CMK (cell line): ENCODE measurements at places on chromosomes 2 and 18.

DNA sequence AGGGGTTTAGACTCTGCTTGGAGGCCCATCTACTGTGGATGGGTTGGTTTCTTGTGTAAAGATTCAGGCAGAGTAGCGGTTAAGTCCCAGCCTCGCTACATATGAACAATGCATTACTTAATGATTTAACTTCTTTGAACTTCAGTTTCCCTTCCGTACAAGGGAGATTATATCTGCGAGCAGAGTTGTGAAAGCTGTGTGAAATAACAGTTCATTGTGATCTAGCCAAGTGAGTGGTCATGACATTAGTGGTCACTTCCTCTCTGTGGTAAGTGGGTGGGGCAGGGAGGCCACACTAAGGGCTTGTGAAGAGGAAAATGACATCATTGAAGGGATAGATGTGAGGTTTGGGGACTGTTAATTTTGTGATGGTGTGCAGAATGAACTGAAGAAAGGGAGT lies 14.1 kb upstream of the MEX3C start:
- DNase-seq = no peak

DNA sequence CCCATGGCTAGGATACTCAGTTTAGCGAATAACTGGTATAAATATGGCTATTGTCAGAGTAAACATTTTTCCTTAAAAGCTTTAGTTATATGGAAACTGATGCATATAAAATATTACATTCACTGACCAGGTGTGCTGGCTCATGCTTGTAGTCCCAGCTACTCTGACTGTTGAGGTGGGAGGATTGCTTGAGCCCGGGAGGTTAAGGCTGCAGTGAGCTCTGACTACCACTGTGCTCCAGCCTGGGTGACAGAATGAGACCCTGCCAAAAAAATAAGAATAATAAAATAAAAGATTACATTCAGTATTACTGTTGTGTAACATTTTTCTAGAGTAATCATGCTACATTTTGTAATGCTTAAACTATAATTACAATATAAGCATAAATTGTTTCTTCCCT lies 350.4 kb upstream of the FSIP2 start:
- DNase-seq = no peak

- DNase-seq = no peak
Observed at GRCh38 chr18:74476140-74476539, 19.0 kb upstream of the DIPK1C start.

GRCh38 chr18:36564841-36565240 lies 264.0 kb downstream of the TPGS2 start:
- no peak for DNase-seq

GRCh38 chr2:227222292-227222691 lies 57.9 kb downstream of the COL4A3 start:
- no peak for DNase-seq

GRCh38 chr2:54052825-54053718 lies 62.3 kb upstream of the ACYP2 start:
- DNase-seq = no peak

DNA sequence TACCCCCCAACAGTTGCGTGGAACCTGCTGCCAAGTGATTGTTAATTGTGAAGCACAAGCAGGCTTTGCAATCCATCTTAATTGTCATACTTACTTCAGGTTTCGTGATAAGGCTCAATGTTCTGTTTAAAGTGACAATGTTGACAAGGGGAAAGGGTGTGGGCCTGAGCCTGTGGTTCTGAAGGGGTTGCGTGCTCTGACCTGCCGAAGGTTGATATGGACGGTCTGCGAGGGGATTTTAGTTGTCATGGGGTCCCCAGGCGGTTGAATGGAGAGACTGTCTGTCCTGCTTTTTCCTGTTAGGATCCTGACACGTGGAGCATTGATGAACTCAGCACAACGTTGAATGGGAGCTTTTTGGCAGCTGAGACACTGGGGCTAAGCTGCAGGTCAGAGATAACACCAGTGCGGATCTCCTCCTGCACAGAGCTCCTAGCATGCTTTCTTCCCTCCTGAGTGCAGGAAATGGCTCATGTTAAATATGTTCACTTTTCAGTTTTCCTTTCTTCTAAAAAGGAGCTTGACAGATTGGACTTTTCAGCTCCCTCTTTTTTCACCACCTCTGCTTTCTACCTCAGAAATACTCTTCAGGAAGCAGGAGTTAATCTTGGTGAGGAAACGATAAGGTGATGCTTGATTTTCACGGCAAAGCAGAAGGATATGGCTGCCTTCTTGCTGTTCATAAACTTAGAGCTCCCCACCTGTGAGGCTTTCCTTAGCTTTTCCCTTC lies 62.9 kb upstream of the ZEB2 start:
- peak; percentile 88 for DNase-seq

DNA sequence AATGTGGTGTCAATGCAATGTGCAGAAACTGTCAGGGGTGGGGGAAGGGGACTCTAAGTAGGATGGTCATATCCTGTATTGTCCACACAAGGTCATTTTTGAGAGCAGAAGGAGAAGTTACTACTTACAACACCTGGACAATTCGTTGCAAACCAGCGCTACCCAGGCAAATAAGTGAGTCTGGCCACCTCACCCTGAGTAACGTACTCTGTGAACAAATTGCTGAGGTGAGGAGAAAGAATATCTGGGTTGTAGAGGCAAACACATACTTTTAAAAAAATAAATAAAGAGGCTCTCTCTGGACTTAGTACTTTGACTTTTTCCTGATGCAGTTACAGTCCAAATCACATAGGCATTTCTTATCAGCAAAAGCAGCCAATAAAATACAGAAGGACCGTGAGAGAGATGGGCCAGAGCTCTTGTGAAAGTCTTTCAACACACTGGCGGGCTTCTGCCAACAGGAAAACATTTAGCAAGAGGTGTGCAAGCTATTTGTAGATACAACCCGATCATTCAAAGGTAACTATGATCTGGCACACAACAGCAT lies 268.2 kb upstream of the ID2 start:
- DNase-seq = no peak

DNA sequence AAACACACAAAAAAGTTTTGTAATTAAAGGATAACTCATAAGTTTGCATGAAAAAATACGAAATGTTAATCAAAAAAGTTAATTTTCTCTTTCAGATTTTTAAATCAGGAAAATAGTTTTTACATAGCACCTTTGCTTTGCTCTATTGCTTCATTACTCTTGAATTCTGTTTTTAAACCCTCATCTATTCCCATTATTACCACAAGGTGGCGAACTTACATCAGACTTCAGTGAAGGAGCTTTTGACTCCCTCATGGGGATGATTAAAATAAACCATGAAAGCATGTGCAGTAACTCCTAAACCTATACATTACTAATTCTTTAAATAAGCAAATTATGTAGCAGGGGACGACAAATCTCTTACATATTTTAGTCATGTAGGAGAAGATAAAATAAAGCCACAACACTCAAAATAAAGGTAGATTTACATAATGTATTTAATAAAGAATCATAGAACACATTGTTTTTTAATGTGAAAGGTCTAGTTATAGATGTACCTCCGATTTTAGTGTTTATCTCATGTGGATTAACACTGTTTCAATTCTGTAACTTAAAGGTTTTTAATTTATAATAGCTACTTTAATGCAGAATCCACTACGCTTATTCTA lies 105.2 kb downstream of the NETO1 start:
- DNase-seq = peak; percentile 7

DNA sequence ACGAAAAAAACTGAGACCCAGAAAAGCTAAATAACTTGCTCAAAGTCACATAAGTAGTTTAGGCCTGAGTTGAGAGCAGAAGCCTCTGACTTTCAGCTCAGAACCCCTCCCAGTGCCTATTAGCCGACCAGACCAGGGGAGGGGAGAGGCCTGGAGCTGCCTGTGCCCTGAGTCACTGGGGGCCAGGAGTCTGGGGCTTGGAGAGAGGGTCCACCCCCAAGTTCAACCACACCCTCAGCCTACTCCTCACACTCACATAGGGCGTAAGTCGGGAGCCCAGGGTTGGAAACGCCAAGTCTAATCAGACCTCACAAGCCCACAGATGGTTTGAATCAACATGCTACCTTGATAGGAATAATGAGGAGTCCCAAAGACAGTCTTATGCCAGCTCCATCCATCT lies 12.6 kb upstream of the PKDCC start:
- no peak for DNase-seq

GRCh38 chr2:170710609-170710979 lies 4.5 kb upstream of the SP5 start:
- no peak for DNase-seq

- no peak for DNase-seq
Observed at GRCh38 chr2:237236188-237236587, 150.5 kb downstream of the COPS8 start.
